Posterior cingulate gyrus (tissue), 11 donors: ENCODE measurements at places on chromosomes 2 and 18.

GRCh38 chr2:168392024-168392423 is 64.0 kb upstream of the CERS6 start:
- DNase-seq, result no peak

GRCh38 chr2:30283931-30284565 is 52.7 kb downstream of the LBH start:
- no peak for DNase-seq

- no peak for DNase-seq
These were observed 274.0 kb downstream of the TSN start for GRCh38 chr2:122029456-122029855.

- DNase-seq, result no peak
These were observed 319.1 kb downstream of the AGPS start for GRCh38 chr2:177711483-177712265.

DNA sequence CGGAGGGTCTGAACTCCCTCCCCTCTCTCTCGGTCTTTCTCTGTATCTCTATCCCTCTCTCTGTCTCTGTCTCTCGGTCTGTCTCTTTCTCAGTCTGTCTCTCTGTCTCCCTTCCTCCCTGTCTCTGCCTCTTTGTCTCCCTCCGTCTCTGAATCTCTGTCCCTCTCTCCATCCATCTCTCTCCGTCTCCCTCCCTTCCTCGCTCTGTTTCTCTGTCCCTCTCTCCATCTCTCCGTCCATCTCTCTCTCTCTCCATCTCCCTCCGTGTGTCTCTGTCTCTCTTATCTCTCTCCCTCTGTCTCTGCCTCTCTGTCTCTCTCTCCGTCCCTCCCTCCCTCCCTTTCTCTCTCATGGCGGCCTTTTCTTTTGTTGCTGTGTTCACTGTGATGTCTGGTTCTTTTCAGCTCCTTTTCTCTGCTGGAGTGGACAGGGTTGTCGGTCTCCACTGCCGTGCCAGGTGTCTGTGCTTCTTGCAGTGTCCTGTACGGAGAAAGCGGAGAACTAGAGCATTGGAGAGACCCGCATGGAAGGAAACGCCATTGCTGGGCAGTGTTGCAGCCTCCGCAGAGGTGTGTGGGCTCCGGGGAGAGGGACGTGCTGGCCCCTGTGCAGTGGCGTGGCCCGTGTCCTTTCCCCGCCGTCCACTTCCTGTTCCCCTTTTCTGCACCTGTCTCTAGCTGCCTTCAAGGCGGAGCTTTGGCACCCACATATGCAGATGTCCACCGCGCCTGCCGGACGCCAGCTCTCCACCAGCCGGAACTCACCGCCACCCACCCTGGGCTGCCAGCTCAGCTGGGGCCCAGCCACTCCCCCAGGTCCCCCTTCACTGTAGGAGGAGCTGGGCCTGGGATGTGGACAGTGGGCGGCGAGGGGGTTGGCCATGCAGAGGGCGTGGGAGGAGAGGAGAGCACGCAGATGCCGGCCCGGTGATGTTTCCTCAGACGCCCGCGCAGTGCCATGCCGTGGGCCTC is 113.1 kb downstream of the NFATC1 start:
- peak; percentile 7 for DNase-seq

DNA sequence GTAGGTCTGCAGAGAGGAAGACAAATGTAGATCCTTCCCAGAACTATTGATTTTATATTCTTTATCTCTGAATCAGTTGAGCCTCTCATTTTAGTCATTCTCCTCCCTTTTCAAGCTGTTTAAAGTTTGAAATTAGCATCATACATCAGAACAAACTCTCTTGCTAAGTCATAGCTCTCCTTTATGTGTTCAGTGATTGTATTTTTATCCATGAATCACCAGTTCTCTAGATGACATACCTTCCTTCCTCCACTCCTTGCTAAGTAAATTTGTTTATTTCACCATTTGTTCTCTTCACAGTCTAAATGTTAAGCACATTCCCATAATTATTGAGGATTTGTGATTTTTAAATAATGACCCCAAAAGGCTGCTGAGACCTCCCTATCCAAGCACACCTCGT is 63.5 kb upstream of the RAPGEF4 start:
- no peak for DNase-seq

GRCh38 chr18:8084160-8084559 is 517.0 kb downstream of the PTPRM start:
- no peak for DNase-seq

DNA sequence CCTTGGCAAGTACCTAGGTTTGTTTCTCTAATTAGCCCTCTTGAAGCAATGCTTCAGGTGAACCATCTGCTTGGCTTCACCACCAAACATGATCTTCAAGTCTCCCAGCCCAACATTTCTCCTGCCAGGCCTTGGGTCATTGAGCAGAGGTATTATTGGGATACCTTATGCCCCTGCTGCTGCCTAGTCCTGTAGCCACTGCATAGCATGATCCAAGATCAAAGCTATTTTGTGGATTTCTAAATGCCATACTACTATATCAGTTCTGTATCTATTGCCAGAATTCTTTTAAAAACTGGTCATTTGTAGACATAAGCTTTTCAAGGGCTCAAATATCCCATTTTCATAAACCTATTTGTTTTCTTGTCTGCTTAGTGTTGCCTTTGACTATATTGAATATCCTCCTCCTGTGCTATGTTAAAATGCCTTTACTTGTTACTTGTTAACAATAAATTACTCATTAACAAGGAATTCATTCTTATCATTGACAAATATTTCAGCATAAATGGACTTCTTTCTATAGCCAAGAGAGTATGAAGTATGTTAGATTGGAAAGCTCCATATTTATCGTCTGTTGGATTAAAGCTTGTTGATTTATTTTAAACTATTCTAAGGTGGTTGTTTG is 204.5 kb upstream of the RBBP8 start:
- no peak for DNase-seq

GRCh38 chr2:169330555-169331198 is 31.7 kb downstream of the LRP2 start:
- no peak for DNase-seq

DNA sequence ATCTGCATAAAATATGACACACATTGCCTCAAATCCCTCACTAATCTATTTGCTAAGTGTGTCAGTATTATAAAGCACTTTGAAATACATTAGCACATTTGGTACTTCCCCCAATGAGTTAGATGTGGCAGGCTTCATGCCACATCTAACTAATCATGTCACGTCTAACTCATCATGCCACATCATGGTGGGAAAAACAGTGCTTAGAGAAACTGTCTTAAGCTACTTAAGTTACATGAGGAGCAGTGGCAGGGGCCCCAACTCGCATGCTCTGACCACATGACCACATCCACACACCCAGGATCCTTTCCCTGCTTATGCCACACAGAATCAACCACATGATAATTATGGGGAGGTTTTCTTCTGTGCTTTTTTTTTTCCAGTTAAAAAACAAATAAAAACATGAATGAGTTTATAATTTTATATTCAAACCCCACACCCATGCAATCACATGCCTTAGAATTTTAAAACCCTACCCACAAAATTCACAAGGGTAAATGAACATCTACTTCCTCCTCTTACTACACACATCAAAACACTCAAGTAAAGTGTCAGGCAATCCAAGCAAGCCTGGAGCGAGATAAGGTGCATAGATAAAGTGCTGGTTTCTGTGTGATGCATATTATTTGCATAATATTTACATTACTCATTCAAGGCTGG is 1.6 kb downstream of the ABCA12 start:
- no peak for DNase-seq

- no peak for DNase-seq
These were observed 129.1 kb upstream of the DOCK10 start for GRCh38 chr2:225171350-225171749.

DNA sequence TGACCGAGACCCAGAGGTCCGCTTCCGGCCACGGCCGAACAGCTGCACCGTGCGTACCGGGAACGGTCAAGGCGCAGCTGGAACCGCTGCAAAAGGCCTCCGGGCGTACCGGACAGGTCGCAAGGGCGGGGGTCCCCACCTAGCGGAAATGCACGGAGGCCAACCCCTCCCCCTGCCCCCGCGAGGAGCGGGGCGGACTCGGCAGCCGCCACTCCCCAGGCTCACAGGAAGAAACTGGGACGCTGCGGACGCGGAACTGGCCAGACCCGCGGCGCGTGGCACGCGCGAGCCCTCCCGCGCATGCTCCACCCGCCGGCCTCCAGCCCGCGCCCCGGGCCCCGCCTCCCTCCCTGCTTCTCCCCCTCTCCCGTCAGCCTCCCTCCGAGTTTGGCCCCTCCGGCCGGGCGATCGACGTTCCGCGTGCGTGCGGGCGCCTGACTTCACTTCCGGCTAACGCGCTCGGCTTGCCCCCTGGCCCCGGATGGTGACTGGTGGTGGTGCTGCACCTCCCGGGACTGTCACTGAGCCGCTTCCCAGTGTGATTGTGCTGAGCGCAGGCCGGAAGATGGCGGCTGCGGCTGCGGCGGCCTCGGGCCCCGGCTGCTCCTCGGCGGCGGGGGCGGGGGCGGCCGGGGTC is at the start of gene BIRC6:
Gene BIRC6, plus strand, starts transcription at position 343 of the 637 bp plus-strand sequence. Its CDS starts 139 bp downstream, at position 482.
- DNase-seq, result peak; percentile 100

- no peak for DNase-seq
These were observed 105.5 kb downstream of the RNF144A start for GRCh38 chr2:7022492-7023385.

GRCh38 chr2:174587579-174587978 is 10.0 kb downstream of the WIPF1 start:
- no peak for DNase-seq

DNA sequence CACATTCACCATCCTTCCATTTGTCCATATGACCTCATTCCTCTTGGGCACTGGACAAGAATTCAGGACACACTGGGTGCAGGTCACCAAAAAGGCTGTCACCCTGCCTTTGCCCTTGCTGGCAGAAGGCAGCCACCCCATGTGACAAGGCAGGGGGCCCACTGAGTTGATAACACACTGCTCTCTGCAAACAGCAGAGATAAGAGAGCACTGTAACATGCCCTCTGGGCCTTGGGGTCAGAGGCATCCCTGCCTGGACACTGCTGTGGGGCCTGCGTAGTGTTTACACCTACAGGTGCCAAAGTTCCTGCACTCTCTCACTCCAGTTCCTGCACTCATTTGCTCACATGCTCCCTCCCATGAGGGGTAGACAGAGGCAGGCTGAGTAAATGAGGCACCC is 344.7 kb upstream of the TCF4 start:
- DNase-seq, result no peak

DNA sequence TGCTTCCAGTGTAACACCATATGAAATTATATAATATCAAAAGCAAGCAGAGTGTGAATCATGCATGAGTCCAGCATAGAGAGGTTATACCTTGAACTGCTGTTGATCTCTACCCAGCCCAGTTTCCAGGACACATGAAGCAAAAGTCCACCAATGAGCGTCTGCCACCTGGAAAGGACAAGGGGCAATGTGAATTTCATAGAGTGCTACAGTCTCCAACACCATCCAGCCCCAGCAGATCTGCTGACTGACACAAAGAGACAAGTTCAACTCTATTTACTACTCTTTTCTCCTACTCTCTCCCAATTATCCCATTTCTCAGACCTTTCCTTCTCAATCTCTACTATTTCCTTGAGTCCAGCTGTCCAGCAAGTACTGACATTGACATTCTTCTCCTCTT is 31.8 kb upstream of the RIOK3 start:
- DNase-seq, result no peak

DNA sequence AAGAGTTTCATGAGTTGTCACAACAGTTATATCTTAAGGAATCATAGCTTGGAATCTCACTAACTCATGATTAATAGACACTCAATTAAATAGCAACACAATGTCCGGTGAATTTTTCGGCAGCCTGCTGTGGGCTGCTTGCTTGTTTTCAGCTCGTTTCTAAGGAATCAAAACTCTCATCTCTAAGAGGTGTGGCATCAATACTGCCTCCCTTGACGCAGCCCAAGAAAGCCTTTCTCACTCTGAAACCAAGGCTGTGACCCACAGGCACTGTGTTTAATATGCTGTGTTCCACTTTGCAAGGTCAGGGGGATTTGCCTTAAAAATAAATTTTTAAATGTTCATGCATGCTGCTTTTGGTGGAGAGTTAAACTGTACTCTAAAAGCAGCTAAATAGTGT is 5.4 kb downstream of the DCC start:
- no peak for DNase-seq

DNA sequence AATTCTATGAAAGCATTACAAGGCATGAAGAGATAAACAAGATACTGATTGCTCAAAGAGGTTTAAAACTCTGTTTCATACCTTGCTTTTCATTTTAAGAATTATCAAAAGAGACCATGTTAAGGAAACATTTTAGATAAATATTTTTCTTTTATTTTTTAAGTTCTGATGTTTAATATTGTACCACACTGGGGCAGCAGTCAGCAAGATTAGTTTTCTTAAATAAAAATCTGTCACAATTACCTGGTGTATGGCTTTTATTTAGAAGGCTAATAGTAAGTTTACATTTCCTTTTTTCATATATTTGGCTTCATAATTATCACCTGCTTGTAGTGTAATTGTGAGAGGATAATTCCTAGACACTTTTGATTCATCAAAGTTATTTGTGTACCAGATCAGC is 46.4 kb downstream of the ZNF804A start:
- DNase-seq, result no peak

DNA sequence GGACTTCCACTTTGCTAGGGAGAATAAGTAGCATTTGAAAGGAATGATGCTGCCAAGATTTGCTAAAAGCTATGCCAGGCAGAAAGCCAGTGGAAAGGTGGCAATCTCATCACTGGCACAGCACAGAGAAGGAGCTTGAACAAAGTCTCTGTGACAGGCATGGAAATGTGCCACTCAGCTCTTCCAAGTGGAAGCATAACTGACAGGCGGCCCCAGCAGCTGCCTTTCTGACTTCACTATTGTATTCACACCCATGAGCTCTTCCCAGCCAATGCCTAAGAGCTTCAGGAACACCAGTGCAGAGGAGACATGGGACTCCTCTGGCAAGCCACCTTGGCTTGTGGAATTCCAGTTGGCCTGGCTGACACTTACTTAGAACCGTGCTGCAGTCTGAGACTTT is 134.6 kb upstream of the REG3G start:
- no peak for DNase-seq

DNA sequence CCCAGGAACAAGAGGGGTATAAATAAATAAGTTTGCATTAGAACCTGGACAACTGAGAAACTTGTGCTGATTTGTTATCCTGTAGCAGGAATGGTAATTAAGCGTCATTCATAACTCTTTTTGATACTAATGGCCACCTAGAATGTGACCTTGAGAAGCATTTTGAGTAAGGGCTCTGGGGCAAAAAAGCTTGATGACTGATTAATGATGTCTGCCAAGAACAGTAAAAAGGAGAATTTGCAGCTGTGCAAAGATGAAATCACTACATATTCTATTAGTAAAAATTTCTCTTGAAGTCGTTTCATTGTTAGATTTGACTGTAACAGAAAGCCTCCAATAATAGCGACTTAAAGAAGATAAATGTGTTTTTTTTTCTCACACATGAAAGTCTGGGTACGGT is 157.7 kb downstream of the PRKCE start:
- no peak for DNase-seq
